ENCODE measurements at places on chromosomes 4 and X.
A peak's percentile ranks its signal among the peaks of the same experiment; 100 is the strongest.

DNA sequence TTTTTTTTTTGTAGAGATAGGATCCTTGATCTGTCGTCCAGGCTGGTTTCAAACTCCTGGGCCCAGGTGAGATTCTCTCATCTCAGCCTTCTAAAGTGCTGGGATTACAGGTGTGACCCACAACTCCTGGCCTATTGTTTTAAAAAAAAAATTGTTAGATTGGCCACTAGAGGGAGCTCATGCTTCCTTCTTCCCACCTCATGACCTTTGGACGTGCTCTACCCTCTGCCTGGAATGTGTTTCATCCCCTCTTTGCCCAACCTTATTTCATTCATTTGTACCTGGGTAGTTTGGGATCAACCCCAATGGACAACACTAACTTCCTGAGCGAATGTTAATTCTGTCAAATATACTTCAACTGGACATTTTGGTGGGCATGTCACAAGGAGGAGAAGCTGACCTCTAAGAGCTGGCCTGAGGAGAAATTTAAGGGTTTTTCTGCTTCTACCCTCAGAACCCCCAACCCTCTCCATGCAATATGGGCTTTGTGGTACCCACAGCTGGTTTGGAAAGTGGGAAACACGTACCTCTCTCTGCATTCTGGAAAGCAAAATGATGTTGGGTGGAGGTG, 6.4 kb downstream of the PPEF2 start:
- peak; percentile 6 for DNase-seq

DNA sequence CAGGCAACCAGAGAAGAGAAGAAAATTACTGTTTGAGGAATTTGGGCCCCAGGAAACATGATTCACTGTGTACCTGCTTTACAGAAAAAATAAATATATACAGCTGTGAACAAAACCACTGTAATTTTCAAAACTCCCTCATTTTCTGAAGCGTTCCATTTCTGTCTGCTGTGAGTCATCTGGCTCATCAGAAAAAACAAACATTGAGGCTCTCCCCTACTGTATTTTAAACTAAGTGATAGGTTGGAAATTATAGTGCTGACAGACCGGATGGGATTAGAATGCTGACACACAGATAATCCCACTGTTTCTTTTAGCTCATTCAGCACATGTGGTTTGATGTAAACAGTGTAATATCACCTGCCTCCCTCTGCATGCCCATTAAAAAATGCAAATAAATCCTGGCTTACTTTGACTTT, 847.0 kb downstream of the TRIML1 start:
- no peak for DNase-seq

GRCh38 chr4:145352438-145353145, 129.1 kb upstream of the SMAD1 start:
- no peak for DNase-seq

GRCh38 chr4:53010318-53010717, 148.2 kb downstream of the RASL11B start:
- DNase-seq = no peak

DNA sequence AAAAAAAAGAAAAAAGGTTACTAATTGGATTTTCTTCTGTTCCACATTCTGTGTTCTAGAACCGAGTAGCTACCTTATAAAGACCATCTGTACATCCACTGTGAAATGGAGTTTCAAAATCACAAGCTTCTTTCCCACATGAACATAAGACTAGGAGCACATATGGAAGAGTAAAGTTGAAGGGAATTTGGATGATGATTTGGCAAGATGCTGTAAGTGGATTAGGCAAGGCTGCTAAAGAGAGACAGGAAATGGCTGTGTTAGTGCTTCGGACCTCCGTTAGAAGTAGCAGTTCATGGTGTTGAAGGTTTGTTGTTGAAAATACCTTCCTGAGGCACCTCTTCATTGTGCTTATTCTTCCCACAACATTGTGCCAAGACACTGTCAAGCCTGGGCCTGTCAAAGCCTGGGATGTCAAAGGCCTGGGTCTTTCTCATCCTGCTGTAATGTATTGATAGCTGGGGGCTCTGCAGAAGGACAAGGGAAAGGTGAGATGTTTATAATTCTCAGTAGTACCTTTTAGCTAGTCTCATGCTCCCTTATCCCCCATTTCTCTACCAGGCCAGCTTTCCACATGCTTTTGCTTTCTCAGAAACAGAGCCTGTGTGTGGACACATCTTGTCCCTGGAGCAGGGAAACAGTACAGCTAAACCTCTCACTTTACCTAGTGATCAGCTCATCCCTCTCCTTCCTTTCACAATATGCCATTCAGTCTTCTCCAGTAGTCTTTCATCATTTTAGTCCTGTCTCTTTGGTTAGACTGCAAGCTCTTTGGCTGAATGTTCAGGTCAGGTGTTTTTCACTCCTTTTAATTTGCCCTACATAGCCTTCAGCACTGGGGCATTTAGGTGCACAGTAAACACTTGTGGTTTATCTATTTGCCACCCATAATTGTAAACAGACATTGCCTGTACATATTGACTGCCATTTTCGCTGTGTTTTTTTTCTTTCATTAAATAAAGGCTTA, 37.9 kb upstream of the CYP2U1 start:
- DNase-seq = no peak

GRCh38 chr4:175536852-175537453, 275.1 kb downstream of the GPM6A start:
- DNase-seq = peak; percentile 31

DNA sequence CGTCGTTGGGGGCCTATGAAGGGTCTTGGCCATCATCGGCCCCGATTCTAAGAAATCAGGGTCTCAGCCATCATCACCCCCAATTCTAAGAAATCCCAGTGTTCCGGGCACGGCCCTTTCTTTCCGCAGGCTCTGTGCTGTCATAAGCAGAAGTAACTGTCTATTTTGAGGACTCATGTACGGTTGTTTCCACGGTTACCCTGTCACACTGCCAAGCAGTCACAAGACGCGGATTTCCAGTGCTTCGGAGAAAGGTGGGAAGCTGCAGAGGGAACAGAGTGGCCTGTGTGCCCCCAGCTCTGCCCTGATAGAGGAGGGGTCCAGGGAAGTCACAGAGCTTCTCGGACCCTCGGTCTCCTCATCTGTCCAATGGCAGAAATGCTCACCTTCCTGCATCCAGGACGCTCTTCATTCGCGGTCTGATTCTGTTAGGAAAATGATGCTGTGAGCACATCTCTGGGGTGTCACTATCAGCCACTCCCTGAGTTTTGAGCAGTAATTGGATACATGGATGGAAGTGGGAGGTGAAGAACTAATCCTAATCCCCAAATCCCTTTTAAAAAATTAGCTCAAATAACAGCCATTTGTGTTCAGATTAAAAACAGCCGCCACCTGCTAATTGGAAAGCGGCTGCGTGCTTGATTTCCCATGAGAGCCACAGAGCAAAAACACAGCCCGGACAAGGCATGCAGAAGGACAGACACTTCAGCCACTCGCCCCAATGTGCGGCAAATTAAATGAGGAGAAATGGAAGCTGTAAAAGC, 73.1 kb downstream of the WFS1 start:
- DNase-seq = peak; percentile 36

GRCh38 chr4:115850799-115851509, 737.5 kb upstream of the NDST4 start:
- DNase-seq = no peak

DNA sequence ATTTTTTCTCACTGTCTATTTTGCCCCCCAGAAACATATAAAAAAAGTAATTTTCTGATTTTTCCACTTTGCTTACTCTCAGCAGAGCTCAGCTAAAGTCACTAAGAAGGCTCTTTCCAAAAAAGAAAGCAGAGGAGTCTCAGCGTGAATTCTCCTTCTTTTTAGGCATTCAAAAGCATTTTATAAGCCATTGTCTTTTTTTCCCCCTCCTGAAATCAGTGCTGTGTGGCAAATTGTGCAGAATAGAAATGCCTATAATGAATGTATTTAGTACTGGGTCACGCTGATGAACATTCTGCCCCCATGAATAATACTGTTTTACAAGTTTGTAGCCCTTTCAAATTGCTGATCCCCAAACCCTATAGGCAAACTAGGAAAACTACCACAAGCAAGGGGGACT, 1.6 kb upstream of the PCDH18 start:
- no peak for DNase-seq

DNA sequence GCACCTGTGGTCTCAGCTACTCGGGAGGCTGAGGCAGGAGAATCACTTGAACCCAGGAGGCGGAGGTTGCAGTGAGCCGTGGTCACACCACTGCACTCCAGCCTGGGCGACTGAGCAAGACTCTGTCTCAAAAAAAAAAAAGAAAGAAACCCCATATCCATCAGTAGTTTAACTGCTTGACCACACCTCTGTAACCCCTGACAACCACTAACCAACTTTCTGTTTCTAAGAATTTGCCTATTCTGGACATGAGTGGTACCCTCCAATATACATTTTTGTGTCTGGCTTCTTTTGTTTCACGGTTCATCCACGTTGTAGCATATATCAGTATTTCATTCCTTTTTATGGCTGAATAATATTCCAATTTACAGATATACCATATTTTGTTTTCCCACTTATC, 9.1 kb downstream of the PPAT start:
- DNase-seq = no peak

GRCh38 chr4:32145987-32146386, 1425.8 kb downstream of the PCDH7 start:
- DNase-seq = no peak

DNA sequence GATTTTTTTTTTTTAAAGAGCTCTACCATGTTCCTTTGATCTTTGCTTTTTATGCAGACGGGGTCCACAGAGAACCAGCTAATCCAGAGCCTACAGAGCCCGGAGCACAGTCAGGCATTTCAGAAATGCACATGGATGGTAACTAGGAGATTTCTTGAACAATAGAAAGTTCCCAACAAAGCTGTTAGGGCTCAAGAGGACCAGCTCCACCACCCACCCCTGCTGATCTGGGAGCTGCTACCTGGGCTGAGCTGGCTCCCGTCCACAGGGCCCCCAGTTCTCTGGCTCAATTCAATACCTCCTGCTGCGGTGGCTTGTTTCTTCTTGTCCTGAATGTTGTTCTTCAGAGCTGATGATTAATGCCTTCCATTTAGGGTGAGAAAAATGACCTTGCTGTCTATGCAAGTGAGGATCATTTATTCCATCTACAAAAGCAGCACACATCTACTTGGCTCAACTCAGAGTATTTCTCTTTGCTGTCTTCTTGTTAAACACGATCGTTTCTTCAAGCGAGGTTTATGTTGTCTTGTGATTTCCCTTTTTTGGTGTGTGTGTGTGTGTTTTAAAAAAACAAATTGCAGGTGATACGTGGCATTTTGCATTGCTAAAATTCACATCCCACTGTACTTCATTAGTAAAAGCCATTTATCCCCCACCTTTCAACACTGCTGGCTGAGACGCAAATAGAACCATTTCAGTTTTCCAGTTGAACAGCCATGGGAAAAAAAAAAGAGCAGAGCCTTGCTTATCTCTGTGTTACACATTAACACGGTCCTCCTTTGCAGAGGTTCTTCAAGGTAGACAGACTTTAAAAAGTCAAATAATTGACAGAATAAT, 31.3 kb downstream of the IGFBP7 start:
- no peak for DNase-seq

- no peak for DNase-seq
Measured at GRCh38 chr4:121034017-121034416, 38.3 kb downstream of the NDNF start.

GRCh38 chr4:182884040-182884439, 33.1 kb downstream of the DCTD start:
- DNase-seq = no peak

- no peak for DNase-seq
Measured at GRCh38 chrX:150849486-150849885, 49.0 kb downstream of the CD99L2 start.

DNA sequence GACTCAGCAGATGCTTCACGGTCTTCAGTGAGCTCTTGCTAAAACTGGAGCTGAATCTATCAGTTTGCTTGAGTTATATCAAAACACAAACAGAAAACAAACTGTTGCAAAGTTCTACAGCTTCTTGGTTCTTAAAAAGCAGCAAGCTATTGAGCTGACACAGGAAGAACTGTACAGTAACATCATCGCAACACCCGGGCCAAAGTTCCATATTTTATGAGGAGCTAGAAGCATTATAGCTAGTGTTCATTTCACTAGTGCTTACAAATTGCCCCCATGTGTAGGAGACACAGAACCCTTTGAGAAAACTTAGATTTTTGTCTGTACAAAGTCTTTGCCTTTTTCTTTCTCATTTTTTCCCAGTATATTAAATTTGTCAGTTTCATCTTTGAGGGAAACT, 17.3 kb upstream of the CSTF2 start:
- DNase-seq = no peak

- DNase-seq = no peak
Measured at GRCh38 chr4:19478791-19479190, 772.9 kb upstream of the SLIT2 start.

GRCh38 chr4:119861731-119862130, 204.9 kb downstream of the MAD2L1 start:
- DNase-seq = no peak

- DNase-seq = no peak
Measured at GRCh38 chr4:99390055-99390454, 37.5 kb upstream of the ADH1C start.

DNA sequence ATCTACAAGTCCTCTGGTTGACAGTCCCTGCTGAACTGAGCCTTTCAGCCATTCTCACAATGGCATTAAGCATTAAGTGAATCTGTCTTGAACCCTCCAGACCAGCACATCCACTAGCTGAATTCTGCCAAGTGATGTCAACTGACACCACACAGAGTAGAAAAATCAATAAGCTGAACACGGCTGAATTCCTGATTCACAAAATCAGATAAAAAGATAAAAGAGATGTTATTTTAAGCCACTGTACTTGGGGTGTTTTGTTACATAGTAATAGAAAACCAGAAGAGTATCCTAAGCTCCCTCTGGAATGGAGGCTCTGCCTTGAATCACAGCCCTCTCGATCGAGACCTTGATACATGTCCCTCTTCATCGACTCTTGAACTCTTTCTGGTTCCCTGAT, 336.5 kb downstream of the DMD start:
- no peak for DNase-seq

GRCh38 chrX:32533848-32534247, 677.5 kb downstream of the DMD start:
- DNase-seq = no peak

GRCh38 chr4:35963974-35964515, 280.3 kb downstream of the ARAP2 start:
- DNase-seq = no peak

DNA sequence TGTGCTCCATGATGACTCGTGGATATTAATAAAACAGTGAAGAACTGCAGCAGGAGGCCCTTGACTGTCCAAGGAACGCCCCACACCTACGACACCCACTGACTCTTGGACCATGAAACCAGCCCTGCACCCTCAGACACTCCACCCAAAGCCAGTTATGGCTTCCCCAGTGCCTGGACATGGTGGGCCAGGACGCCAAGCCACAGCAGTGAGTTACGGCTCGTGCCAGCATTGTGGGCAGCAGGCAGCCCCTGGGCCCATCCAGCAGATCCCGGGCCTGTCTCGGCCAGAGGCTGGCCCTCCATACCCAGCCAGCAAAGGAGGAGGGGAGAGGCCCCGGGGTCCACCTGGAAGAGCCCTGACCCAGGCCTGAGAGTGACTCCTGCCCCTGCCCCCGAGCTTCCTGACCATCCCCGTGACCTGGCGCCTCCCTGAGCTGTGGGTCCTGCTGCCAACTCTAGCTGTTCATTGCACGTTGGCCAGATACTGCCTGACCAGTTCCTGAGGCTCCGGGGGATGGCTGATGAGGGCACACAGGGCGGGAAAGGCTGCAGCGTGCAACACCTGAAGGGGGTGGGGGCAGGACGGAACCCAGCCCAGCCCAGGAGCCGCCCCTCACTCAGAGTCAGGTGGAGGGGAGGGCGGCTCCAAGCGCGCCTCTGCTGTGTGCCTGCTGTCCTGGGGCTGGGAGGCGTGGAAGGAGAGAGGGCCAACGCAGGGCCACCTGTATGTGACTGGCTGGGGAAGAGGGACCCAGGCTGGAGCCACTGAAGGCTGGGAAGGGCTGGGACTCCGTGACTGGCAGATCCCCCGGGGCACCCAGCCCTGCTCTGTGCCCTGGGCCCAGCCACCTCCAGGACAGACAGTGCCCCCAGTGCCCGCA, 739 bp downstream of the SLC49A3 start:
- DNase-seq = no peak

Data from bone marrow (tissue), 2 donors.